GM03348 (cell line): ENCODE measurements at places on chromosomes 4 and X.

DNA sequence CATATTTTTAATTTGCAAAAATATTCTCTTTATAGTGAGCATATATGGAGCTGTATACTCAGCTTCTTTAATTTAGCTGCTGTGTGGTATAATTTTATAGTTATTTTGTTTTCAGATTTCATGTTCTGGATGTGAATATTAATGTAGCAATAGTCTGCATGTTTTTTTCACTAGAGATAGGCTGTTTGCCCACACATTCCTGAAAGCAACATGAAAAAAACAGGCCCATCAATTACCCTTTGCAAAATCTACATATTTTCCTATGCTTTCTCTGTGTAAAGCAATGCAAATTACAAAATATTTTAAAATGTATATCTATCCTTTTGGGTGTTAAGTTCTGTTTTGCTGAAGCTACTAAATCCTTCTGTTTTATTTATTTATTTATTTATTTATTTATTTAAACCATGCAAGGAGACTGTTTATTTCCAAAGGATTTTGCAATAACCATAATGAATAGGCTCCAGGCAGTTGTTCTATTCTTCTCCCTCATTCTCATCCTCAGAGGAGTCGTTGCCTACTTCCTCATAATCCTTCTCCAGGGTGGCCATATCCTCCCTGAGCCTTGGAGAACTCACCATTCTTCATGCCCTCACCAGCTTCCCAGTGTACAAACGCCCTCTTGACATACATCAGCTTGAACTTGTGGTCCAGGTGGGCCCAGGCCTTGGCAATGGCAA is 277.1 kb downstream of the ANKRD50 start:
- no peak for DNase-seq

- no peak for DNase-seq
Observed at GRCh38 chrX:148310426-148311165, 189.8 kb upstream of the AFF2 start.

- no peak for DNase-seq
Observed at GRCh38 chrX:100979881-100980607, 10.5 kb downstream of the ARL13A start.

DNA sequence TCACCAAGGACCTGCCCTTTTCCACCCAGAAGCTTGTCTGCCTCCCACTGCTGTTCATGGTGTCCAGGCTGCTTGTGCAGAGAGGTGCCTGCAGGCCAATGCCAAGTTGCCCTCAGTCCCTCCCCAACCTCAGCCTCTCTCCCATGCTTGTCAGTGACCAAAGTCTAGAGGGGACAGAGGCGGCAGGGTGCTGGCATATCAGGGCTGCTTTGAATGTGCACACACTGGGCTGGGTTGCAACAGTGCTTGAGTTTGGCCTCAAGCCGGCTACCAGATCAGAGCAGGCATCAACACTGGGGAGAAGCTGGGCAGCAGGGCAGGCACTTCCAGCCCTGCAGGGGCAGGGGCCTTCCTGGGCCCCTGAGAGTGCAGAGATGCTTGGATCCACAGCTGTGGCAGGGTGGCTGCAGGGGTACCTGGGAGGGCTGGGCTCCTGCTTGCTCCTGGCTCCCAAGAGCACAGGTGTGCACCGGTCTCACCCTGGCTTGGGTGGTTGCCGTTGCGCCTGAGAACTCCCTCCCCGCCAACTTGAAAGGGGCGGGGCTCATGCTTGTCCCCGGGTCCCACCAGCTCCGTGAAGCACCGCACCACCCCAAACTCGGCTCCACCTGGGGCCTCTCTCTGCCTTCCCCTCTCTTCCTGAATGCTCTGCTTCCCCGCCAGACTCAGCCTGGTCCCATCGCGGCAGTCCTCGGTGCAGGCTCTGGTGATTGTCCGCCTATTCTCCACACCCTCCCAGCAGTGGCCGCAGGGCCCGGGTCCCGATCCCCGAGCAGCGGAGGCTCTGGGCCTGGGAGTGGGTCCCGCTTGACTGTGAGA is 1681.9 kb upstream of the ADGRL3 start:
- no peak for DNase-seq

DNA sequence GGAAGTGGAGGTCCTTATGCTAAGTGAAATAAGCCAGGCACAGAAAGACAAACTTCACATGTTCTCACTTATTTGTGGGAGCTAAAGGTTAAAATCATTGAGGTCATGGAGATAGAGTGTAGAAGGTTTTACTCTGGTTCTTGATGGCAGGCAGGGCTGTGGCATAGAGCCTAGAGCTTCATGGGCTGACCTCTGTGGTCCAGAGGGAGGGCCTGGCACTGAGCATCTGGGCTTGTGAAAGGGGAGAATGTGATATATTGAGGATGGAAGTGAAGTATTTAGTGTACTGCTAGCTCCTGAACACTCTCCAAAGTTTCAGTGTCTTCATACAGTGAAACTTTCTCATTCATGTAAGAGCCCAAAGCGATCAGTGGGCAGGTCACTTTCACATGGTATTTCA is 71.3 kb upstream of the ANXA3 start:
- DNase-seq, result peak; percentile 35

- peak; percentile 83 for DNase-seq
Observed at GRCh38 chrX:101550751-101551379, 518 bp downstream of the ARMCX1 start.

GRCh38 chrX:54482839-54483593 is 13.0 kb downstream of the FGD1 start:
- peak; percentile 43 for DNase-seq

- DNase-seq, result no peak
Observed at GRCh38 chrX:10567136-10567535, 53.2 kb downstream of the MID1 start.

DNA sequence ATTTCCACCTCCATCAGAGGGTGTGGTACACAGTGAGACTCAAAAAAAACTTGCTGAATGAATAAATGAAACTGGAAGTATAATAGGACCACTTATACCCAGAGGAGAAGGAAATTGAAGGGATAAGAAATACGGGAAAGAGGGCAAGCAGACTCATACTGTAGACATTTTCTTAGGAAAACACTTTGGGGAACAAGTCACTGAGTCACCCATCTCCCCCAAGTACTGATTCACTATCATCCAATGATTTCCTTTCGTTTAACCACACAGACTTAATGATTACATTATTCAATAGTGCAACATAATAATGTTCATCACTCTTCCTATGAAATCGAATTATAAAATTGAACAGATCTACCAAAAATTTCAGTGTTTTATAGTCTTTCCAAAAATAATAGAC is 97.1 kb downstream of the LDB2 start:
- DNase-seq, result no peak

DNA sequence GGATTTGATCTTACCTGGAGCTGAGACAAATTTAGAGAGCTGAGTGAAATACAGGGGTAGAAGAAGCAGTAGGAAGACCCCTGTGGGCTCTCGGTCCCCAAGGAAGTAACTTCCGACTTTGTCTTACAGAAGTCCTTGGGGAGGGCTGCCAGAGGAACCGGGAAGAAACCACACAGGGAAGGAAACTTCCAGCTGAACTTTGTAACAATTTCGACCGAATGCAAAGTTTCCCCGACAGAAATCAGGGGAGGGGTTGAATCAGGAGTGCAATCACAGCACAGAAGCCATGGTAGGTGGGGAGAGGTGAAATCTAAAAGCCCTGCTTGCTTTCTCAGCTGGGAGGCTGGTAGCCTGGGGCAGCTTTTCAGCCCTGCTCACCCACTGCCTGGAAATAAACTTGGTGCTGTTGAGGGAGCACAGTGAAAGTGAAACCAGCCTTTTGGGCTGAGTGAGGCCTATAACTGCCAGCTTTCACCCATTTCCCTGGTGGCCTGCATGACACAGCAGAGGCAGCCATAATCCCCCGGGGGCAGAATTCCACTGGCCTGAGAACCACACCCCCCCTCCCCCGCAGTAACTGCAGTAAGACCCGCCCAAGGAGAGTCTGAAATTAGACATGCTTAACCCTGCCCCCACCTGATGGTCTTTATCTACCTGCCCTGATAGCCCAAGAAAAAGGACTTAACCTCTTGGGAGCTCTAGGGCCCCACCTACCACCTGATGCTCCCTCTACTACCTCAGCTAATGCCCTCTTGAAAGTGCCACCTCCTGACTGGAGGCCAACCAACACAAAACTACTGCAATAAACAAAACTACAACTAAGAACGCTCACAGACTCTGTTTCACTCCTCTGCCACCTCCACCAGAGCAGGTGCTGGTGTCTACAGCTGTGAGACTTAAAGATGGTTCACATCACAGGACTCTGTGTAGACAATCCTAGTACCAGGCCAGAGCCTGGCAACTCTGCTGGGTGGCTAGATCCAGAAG is 248.2 kb downstream of the PARM1 start:
- DNase-seq, result peak; percentile 16

DNA sequence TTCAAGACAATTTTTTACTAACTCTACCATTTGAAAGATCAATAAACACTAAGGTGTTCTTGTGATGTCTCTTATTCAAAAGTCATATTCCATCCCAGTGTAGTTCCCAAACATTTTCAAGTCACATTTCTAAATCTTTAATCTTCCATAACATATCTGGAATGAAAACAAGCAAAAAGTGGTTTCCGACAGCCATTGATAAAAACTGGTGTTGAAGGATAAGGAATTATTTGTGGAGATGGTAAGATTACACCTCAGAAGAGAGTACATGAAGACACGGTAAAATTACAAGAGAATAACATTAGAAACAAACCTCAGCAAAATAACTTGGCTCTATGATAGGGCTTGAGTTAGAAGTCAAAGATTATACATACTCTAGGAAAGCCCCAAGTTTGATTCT is 4.3 kb downstream of the CHIC2 start:
- no peak for DNase-seq

GRCh38 chr4:105946771-105947170 is 51.5 kb downstream of the NPNT start:
- no peak for DNase-seq

DNA sequence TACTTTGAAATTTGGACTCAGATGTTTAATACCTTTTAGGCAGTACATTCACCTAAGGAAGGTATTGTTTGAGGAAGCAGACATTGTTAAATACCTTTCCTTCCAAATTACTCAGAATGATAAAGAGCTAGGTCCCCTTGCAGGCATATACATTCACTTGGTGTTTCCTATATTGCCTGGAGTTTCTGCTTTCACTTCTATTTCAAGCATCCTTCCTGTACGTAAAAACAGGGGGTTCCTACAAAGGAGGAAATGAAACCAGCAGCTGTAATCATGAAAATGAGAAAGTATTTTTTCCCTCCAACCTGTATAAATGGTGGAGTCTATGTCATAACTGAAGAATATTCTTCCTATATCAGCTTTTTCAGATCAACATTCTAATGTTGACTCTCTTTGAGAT is 90.4 kb upstream of the RASGEF1B start:
- DNase-seq, result no peak

- no peak for DNase-seq
Observed at GRCh38 chr4:78019414-78019813, 37.7 kb upstream of the FRAS1 start.

DNA sequence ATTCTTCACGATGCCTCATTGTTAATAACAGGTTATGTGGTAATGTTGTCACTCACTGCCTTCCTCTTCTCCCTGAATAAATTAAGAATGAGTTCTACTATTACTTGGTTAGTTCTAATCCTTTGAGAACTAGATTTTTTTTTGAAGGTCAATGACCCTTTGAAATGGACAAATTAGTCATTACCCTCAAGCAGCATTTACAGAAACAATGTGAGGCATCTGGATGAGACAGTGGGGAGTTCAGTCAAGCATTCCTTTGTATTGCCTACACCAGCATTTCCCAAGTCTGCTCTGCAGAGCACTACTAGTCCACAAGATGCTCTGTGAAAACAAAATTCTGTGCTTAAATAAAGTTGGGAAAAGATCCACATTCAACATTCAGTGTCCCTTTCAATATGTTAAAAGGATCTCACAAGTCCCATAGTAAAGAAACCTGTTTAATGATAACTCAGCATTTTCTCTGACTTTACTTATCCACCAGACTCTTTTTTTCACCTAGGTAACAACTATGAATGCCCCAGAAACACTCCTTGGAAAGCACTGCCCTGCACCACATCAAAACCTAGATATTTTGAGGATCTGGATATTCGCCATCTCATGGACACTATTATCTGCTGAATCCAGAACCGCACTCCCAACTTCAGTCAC is 60.6 kb downstream of the CHRDL1 start:
- peak; percentile 68 for DNase-seq

- DNase-seq, result no peak
Observed at GRCh38 chr4:81723927-81724587, 252.3 kb upstream of the RASGEF1B start.

GRCh38 chrX:71492231-71493065 is 40.5 kb upstream of the OGT start:
- DNase-seq, result peak; percentile 47

DNA sequence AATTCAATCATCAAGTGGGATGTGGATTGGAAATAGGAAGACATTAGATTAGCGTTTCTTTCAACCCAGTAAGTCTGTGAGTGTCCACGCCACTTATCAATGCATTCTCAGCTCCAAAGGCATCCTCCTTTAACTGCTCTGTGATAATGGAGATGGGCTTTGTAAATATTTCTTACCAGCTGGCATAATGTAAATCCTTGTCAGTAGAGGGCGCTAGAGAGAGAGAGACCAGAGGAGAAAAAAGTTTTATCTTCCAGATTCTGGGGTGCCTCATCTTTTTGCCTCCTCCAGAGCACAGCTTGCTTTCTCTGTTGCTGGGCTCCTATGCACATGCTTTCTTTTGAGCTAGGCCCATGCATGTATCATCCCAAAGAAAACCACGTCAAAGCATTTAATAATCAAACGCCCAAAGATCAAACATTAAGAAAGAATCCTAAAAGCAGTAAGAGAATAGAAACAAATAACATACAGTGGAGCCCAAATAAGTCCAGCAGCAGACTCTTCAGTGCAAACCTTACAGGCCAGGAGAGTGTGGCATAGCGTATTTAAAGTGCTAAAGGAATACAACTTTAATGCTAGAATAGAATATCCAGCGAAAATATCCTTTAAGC is 9.6 kb upstream of the MTMR1 start:
- peak; percentile 34 for DNase-seq

- peak; percentile 47 for DNase-seq
Observed at GRCh38 chr4:140049024-140049848, 104.7 kb downstream of the MAML3 start.

GRCh38 chr4:177401658-177402273 is 40.5 kb downstream of the AGA start:
- DNase-seq, result no peak
